HTR-8/SVneo (cell line): ENCODE measurements at places on chromosomes 5 and 9.

DNA sequence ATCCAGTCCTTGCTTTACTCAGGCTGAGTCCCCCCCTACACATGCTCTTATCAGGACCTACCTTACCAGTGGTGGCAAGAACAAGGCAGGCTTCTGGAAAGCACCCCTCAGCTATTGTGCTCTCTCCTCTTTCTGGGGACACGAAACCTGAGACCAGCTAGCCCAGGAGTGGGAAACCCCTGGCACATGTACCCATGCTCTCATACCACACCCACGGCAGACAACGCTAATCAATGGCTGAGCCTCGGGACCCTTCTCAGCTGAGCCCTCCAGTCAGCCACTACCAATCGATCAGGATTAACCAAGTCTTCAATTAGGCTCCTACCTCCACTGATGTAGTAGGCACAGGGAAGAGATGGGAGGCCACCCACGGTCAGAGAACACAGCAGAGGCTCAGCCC, 65.1 kb downstream of the VAV2 start:
- DNase-seq, result no peak

DNA sequence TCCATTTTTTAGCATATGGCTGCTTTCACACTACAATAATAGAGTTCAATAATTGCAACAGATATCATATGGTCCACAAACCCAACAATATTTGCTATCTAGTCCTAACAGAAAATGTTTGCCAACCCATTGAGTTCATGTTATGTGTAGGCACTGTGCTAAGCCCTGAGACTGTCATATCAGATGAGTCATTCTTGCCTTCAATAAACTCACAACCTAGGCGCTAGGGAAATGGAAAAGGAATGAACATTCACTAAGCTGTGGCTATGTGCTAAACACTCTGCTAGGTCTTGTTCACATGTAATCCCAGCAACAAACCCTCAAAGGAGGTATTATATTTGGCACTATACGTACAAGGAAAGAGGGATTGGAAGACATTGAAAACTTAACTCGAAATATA, 8.4 kb upstream of the TIMD4 start:
- DNase-seq, result no peak

DNA sequence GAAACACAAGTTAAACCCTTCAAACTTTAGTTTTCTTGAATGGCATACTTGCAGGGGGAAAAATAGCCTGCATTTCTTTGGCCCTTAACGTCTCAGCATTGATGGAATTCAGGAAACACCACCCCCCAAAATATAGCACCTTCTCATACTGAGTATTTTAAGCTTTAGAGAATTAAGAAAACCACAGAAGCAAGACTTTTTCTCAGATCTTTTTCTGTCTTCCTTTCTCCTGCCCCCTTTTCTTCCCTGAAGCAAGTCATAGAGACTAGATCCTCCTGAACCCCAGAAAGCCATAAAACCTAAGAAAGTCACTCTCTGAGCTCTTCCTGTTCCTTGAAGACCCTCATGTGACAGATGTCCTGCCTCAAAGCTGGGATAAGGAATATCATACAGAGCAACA, 1069.9 kb downstream of the EFNA5 start:
- no peak for DNase-seq

- peak; percentile 41 for DNase-seq
Measured at GRCh38 chr5:59810041-59810440, 83.5 kb downstream of the PDE4D start.

DNA sequence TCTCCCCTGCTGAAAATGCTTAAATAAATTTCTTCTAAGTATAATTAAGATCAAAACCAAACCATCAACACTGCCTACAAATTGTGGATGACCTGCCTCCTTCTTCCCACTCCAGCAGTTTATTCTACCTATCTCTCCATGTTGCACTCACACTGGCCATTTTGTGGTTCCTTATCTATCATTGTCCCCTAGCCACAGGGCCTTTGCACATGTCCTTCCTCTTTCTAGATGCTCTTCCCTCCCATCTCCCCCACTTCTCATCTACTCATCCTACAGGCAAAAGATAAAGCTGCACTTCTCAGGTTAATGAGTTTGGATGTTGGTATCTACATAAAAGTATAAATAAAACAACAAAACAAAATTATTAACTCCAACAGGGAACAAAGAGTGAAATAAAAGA, 70.6 kb upstream of the CCNG1 start:
- no peak for DNase-seq

- DNase-seq, result no peak
Measured at GRCh38 chr5:31479706-31480105, 52.2 kb downstream of the DROSHA start.

DNA sequence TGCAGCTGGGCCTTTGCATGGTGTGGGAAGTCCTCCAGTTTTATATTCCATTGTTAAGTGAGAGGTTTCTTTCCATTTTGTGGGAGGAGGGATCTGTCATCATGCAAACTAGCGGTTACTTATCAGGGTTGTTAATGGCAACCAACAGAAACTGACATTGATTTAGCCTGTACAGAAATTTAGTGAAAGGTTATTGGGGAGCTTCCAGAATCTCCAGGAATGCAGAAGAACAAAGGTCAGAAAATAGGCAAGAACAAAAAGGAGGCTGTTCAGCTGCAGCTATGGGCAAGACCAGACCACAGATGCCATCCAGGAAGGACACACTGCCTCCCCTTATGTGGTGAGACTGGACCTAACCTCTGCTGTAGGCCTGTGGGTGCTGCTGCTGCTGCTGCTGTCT, 395.8 kb downstream of the KDM4C start:
- DNase-seq, result no peak

DNA sequence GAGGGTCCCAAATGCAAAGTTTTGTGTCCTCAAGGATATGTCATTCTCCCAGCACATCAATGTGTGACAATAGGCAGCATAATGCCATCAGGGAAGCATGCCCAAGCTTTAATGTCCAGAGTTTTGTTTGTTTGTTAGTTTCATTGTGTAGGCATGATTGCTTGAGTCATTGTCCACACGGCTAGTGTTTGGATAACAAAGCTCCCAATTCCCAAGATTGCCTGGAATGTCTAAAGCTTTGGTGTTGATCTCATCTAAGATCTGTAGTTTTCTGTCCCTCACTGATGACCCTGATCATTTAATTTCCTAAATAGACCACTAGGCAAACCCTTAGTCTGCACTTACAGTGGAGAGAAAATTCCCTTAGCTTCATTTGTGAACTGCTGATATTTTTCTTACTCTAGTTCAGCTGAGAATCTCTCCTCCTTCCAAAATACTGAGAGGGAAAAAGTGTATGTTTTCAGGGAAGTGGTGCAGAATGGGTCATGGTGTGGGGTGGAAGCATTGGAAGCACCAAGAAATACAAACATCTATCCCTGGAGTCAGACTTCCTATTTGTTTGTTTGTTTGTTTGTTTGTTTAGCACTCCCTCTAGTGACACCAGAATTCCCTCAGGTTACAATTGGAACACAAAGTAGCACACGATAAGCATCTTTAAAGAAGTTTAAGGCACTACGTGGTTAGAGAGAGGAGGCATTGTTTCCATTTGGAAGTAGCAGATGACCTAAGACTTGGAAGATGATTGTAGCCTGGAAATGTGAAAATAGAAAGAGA, 127.1 kb downstream of the PRDM6 start:
- no peak for DNase-seq

GRCh38 chr5:68709239-68709638, 384.6 kb upstream of the SLC30A5 start:
- DNase-seq, result no peak

GRCh38 chr9:109466623-109467590, 31.2 kb downstream of the PTPN3 start:
- DNase-seq, result no peak

DNA sequence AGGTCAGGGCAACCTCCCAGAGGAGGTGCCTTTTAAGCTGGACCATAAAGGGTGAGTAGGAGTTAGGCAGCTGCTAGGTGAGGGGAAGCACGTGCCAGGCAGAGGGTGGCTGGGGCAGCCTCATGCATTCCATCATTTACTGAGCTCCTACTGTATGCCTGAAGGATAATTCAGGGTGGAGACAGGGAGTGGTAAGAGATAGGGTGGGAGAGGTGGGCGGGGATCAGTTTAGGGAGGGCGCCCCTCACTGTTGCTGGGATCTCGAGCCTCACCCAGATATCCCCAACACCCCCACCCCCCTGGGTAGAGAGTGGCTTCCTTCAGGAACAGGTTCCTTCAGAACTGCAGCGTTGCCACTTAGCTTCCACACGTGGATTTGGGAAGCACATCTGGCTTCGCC, 74.5 kb upstream of the ASS1 start:
- no peak for DNase-seq

DNA sequence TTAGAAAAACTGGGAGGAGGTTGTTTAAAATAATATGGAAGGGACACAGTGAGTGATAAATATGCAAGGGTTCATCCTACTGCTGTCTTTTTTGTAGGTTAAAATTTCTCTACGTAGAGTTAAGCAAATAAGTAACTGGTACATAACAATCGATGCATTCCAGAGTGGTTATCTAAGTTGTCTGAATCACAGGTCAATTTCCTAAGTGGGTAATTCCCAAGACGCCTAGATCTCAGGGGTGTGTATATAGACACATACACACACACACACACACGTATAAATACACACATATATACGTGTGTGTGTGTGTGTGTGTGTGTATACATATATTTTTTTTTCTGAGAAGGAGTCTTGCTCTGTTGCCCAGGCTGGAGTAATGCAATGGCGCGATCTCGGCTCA, 22.3 kb downstream of the CAAP1 start:
- no peak for DNase-seq

- DNase-seq, result no peak
Measured at GRCh38 chr5:176847726-176848290, 37.4 kb downstream of the UNC5A start.

DNA sequence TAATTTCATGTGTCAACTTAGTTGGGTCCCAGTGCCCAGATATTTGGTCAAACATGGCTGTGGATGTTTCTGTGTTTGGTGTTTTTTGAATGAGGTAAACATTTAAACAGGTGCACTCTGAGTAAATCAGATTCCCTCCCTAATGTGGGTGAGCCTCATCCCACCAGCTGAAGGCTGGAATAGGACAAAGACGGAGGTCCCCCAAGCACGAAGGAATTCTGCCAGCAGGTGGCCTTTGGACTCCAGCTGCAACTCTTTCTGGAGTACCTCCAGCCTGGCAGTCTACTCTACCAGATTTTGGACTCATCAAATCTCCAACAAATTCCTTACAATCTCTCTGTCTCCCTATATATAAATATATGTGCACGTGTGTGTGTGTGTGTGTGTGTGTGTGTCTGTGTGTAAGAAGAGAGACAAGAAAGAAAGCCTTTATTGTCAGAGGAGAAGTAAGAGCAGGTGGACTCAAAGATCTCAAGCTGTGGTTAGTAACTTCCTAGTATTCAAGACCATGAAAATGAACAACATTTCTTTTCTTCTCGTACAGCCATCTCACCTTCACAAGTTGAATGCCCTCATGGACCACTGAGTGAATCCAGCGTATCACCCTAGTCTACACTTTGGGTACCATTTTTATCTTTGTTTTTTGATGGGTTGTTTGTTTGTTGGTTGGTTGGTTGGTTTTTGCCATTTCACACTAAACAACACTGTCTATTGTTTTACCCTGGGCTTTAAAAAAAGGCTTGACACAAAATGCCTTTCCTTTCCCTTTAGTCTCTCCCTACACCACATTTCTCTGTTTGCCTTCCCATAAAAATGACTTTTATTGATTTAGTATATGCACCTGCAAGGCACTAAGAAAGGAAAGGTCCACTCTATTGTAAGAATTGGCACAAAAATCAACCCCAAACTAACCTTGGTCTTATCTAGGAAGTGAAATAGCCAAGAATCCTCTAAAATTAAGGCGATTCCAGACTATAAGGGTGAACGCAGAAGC, 118.7 kb downstream of the TENT4A start:
- no peak for DNase-seq

- DNase-seq, result no peak
Measured at GRCh38 chr5:159638481-159638880, 277.8 kb upstream of the ADRA1B start.

GRCh38 chr9:18138656-18139055, 335.3 kb upstream of the ADAMTSL1 start:
- DNase-seq, result no peak

GRCh38 chr9:105911104-105911911, 217.0 kb downstream of the TMEM38B start:
- DNase-seq, result peak; percentile 5

- DNase-seq, result no peak
Measured at GRCh38 chr5:55313870-55314617, 6.3 kb downstream of the MTREX start.

GRCh38 chr9:95201206-95201605, 116.3 kb downstream of the FANCC start:
- DNase-seq, result no peak

DNA sequence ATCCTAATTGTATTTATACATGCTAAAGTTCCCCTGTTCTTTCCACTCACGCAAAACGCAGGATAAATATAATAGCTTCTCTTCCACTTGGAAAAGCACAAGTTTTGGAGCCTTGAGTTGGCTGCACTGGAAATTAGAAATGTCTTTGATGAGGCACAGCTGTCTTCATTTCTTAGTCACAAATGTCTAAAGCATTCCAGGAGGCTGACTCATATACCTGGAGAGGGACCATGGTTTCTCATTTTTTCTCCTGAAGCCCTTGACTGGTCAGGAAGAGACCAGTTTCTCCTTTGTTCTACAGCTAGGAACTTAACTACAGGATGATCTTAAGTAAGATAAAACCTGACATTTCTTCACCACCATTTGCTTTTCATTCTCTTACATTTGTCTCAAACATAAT, 16.2 kb downstream of the MTX3 start:
- peak; percentile 24 for DNase-seq

DNA sequence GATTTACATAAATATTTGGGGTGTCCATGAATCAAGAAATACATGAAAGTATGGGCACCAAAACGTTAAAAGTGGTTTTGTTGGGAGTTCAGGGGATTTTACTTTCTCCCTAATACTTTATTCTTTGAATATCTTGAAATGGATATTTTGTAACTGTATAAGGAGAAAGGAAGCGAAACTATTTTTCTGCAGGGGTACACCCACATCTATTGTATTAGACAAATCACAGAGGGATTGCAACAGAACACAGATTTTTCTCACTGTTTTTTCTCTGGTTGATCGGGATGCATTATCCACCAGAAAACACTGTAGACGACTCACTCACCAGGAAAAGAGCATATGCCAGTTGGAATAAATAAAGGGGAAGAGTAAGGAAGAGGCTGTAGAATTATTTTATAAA, 1.2 kb upstream of the RABGAP1 start:
- DNase-seq, result no peak

- peak; percentile 35 for DNase-seq
Measured at GRCh38 chr5:87393331-87393730, 19.4 kb downstream of the CCNH start.

- DNase-seq, result no peak
Measured at GRCh38 chr5:127440831-127441230, 76.6 kb upstream of the PRRC1 start.

GRCh38 chr5:32869216-32869615, 158.1 kb downstream of the NPR3 start:
- DNase-seq, result no peak
